Upper lobe of right lung (tissue), 1 donor: ENCODE measurements at places on chromosomes 12 and 14. TPM values are rescaled to one million over a fixed set of nuclear protein-coding genes. Genes with fewer than 3 reads are reported as not detected.
A peak's percentile ranks its signal among the peaks of the same experiment; 100 is the strongest.

- H3K27me3 ChIP-seq: no peaks in the 10 kb centered on the region
- H3K4me1 ChIP-seq: peaks cover 16% of the 10 kb centered on the region
- DNase-seq: no peak
- H3K4me3 ChIP-seq: no peak overlapping the region
- H3K36me3 ChIP-seq: no peaks in the 10 kb centered on the region
These were observed 11.0 kb downstream of the PTGER2 start for GRCh38 chr14:52325126-52325525.

The MAP1LC3B2 gene
- total RNA-seq: not detected

DNA sequence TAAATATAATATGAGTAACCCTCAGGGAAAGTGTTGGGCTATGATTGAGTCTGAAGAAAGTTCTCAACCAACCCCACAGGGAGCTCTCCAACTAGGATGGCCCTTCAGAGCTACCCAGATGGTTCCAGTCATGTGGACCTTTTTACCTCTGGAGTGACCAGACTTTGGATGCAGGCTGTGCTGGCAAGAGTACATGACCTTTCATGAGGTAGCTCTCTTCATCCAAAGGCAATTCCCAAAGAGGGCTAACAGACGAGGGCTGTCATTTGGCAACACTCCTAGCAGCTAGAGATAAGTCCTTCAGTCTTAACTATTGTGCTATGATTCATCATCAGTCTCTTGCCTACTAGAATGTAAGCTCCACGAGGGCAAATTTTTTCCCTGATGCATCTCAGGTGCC, 75.4 kb downstream of the DUSP6 start:
- H3K4me1 ChIP-seq: peaks cover 11% of the 10 kb centered on the region
- no peak for DNase-seq
- no peak overlapping the region for H3K4me3 ChIP-seq

DNA sequence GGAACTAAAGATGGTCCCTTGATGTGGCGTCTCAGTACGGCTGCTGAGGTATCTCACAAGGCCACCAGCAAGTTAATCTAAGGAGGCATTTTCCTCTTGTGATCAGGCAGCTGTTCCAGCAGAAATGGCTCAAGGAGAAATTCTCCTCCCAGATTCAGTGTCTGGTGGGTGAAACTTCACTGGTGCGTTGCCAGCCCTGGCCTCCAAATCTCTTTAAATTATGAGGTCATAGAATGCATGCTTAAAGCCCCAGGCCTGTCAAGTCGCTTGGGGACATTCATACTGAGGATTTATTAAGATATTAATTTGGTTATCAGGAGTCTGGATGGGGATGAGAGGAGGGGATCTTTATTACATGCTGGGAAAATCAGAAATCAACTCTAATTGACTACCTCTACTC, 72.9 kb downstream of the PPP2R5C start:
- DNase-seq: no peak
- no peaks in the 10 kb centered on the region for H3K27me3 ChIP-seq
- no peak overlapping the region for H3K27ac ChIP-seq
- H3K36me3 ChIP-seq: peaks cover 10% of the 10 kb centered on the region

DNA sequence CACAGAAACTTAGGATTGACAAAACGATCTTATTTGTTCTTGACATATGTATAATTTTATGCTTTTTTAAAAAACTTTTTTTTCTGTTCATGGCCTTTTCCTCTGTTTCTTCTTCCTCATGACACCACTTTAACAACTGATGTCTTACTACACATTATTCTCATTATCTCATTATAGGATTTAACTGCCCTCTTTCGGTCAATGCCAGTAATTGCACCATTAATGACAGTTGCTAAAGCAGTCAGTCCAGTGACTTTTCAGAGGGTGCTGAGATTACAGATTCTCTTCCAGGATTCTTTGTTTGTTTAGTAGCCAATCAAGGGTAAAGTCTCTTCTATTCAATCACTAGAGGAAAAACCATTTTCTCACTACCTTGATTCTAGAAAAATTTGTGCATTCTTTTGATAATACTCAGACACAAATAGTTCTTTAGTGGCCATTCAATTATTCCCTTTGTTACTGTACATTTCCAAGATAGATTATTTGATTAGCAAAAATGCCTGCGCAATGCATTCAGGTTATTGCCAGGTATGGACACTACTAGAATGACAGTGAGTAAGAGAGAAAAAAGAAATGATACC, 50.1 kb downstream of the KLRG1 start:
- H3K4me3 ChIP-seq: no peak overlapping the region
- H3K36me3 ChIP-seq: no peaks in the 10 kb centered on the region

- no peaks in the 10 kb centered on the region for H3K27me3 ChIP-seq
- H3K27ac ChIP-seq: no peak overlapping the region
- DNase-seq: no peak
- H3K4me3 ChIP-seq: no peak overlapping the region
These were observed 322.4 kb upstream of the DCN start for GRCh38 chr12:91505006-91505405.

GRCh38 chr12:11812241-11812585, 162.7 kb downstream of the ETV6 start:
- H3K27ac ChIP-seq: peak overlapping the region; percentile 78
- no peaks in the 10 kb centered on the region for H3K27me3 ChIP-seq
- H3K36me3 ChIP-seq: no peaks in the 10 kb centered on the region
- peaks cover 42% of the 10 kb centered on the region for H3K4me1 ChIP-seq

The HOXC4 gene
- total RNA-seq: 0.61 TPM

DNA sequence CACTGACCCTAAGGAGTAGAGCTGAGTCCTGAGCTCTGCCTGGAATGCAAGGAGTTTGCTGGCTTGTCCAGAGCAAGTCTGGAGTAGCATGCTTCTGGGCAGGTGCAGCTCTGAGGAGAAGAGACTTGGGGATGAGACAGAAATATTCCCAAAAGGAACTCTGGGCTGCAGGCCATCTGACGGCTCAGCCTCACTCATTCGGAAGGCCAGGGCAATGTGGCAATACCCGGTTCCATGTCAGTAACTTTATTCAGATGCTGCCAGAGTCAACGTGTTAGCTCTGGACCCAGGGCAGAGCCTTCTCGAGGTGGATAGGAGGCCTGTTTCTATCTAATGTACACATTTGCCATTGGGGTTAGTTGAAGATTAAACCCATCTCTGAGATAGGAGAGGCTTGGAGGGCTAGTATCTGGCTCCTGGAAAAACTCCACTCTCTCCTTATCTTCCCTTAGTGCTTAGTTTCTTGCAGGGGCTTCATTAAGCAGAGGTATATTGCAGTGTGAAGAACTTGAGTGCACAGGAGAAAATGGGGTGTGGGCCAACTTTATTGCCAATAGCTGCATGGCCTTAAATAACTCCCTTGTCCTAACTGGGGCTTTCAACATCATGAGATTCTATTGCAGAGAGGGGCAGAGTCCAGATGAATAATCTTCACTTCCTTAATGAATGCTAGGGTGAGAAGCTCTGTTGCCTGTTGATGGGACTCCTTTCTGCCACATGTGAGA, 65.6 kb downstream of the NTF3 start:
- H3K4me3 ChIP-seq: no peak overlapping the region
- no peak for DNase-seq
- no peaks in the 10 kb centered on the region for H3K36me3 ChIP-seq
- no peak overlapping the region for H3K27ac ChIP-seq
- no peaks in the 10 kb centered on the region for H3K27me3 ChIP-seq
